Activated naive CD8-positive, alpha-beta T cell treated with anti-CD3 and anti-CD28 coated beads, Interleukin-2, amount 50 U/mL, for 16 hours (primary cell): ENCODE measurements at places on chromosomes 12 and 14.

GRCh38 chr12:106226884-106227640 is 20.8 kb downstream of the CKAP4 start:
- DNase-seq: no peak

GRCh38 chr14:78566026-78566858 is 396.1 kb downstream of the NRXN3 start:
- DNase-seq: peak; percentile 26

DNA sequence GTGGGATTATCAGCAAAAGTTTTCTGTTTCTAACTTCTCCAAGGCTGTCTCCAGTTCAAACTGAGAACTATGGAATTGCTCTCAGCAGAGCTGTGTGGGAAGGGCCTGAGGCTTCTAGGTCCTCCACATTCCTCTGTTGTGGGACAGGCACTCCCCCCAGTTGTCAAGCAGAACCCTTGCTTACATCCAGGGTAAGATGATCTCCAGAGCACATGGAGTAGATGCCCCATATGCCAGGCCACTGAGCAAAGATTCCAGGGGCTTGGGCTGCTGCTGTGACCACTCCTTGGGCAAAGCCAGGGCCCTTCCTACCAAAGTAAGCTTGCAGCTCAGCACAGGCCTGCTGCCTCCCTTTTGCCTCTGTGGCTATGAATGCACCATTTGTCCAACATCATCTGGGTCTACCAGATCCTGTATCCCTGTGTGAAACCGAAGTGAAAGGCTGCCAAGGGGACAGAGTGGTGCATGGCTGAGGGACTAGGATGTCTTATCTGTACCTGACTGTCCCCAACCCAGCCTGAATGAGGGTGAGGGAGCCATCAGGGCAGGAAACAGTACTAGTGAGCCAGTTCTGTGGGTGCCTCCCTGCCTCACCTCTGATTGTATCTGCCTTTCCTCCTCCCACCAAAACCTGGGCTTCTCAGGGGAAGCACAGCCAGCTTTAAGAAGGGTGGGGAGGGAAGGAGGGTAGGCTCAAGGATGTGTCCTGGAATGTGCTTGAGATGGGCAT is 13.1 kb upstream of the ESPL1 start:
- DNase-seq: no peak

GRCh38 chr14:71549421-71550050 is 382.7 kb upstream of the RGS6 start:
- no peak for DNase-seq

DNA sequence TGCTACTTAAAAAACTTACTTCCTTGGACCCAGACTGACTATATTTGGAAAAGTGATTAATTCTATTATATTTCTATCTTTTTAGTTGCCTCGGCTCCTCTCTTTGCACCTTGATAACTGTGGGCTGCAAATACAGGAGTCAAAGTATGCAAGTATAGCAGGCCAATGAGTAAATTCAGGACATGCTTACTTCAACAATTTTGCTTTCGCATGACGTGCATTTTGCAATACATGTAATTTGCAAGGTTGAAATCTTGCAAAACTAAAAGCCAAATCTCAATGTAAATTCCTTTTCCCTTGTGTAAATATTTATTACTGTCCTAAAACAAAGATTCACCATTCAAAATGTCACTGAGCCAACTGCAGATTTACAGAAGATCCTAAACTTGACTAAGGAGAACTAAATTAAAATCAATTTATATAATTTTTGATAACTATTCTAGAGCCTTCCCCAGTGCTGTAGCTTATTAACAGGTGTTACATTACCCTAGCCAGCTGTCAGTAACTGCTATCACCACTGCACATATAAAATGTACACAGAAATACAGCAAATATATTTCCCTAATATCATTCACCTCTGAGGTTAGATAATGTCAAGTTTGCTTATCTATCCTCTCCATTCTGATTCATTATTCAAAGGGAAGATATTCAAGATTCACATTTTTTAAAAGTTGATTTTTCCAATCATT is 1069.5 kb downstream of the TRHDE start:
- DNase-seq: no peak

GRCh38 chr14:46058964-46059563 is 592.5 kb downstream of the RPL10L start:
- DNase-seq: no peak

GRCh38 chr12:124389725-124390441 is 95.0 kb downstream of the RFLNA start:
- no peak for DNase-seq

- no peak for DNase-seq
Measured at GRCh38 chr14:56730538-56731145, 79.6 kb downstream of the OTX2 start.

DNA sequence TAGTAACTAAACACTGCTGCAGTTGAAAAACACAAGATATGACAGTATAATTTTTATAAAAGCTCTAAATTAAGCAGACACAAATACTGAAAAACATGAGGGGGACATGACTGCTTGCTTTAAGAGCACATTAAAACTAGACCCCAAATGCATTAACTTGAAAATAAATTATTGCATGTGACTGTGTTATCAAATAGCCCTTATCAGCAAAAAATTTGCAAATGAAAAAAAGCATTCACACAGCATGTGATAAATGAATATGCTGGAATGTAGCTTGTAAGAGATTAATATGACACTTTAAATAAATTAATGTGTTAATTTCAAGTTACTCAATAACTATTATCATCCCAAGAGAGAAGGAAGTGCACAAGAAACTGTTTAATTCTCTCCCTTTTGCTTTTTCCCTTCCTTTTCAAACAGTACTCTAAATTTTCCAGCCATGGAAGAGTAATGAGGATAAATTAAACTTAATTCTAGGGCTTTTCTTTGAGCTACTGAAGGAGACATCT is 1422.1 kb upstream of the FLRT2 start:
- DNase-seq: no peak
